Ascending aorta (tissue), 2 donors: ENCODE measurements at places on chromosomes 11 and 22. TPM values are rescaled to one million over a fixed set of nuclear protein-coding genes. Genes with fewer than 3 reads are reported as not detected.

ADM2 gene
- not detected for total RNA-seq

SLC35E4 gene
- 38.1 TPM for total RNA-seq

PRSS23 gene
- 184 TPM for total RNA-seq

OR10G4 gene
- not detected for total RNA-seq

CAPN1 gene
- total RNA-seq, result 239 TPM

MYOD1 gene
- not detected for total RNA-seq

RIMBP3C gene
- total RNA-seq, result not detected
